ENCODE measurements at places on chromosomes 5 and 9. TPM values are rescaled to one million over a fixed set of nuclear protein-coding genes. Genes with fewer than 3 reads are reported as not detected.

The RNF183 gene
- 8.1 TPM for polyA plus RNA-seq

The CYLC2 gene
- polyA plus RNA-seq: not detected

The GARIN3 gene
- polyA plus RNA-seq: not detected

The PCDHGA7 gene
- 0.49 TPM for polyA plus RNA-seq

The PLAC8L1 gene
- polyA plus RNA-seq: not detected

The IL17B gene
- polyA plus RNA-seq: 4.7 TPM

The MCIDAS gene
- polyA plus RNA-seq: not detected

The TAF11L2 gene
- not detected for polyA plus RNA-seq

The UNC13B gene
- 20.8 TPM for polyA plus RNA-seq

The EIF4E1B gene
- not detected for polyA plus RNA-seq

The STING1 gene
- 29.8 TPM for polyA plus RNA-seq

The KIF24 gene
- 0.58 TPM for polyA plus RNA-seq

The PIP5KL1 gene
- polyA plus RNA-seq: 4.3 TPM

The WDR38 gene
- not detected for polyA plus RNA-seq

The CAMK4 gene
- 0.37 TPM for polyA plus RNA-seq

The SPRY4 gene
- polyA plus RNA-seq: 6.0 TPM

The PTGER4 gene
- polyA plus RNA-seq: 8.5 TPM

- no peak for DNase-seq
Measured at GRCh38 chr9:73782166-73782565, 630.5 kb downstream of the ANXA1 start.

- no peak for DNase-seq
Measured at GRCh38 chr9:124489222-124489621, 18.0 kb downstream of the NR5A1 start.

DNA sequence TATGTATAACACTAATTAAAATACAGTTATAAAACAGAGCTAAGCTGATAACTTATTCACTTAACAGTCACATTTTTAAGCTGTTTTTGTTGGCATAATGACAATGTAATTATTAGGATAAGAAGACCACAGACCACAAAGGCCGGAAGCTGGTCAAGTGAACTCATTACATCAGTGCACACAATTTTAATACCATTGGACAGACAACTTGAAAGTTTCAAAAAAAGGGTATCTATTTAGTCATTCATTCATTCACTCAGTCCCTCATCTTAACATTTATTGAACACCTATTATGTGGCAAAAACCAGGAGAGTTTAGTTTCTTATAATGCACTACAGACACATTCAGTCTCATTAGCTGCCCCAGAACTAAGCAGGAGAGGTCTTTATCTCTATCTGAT is 11.6 kb downstream of the ERP44 start:
- no peak for DNase-seq

DNA sequence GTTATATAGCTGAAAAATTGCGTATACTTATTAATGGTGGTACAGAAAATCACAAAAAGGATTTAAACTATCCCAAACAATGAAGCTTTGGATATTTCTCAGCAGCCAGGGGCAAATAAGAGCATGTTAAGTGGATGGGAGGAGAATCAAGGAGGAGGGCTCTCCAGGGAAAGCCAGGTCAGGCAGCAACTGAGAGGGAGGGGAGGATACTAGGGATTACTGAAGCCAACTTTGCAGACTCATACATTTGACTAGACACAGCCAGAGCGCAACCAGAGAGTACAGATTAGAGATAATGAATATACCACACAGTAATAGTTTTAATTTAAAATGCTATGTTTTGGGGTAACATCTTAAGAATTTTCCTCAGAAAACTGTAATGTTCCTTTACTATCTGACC is 360.2 kb downstream of the HCN1 start:
- DNase-seq: no peak

DNA sequence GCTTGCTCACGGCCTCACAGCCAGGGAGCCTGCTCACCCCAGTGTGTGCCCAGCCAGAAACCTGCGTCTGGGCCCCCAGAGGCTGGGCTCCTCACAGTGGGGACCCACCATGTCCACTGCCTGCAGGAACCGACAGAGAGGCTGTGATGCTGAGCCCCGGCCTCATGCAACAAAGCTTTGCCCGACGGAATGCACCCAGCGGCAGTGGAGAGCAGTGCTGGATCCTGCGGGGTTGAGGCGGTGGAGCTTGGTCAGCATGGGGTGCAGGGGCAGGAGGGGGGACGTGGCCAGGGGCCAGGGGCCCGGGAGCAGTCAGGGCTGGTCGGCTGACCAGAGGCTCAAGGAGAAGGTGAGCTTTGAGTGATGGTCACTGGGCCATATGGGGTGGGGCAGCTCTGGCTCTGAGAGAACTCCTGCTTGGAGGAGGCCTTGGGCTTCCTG is 7.7 kb upstream of the CEP72 start:
- no peak for DNase-seq

- DNase-seq: no peak
Measured at GRCh38 chr5:89899559-89899958, 510.0 kb downstream of the CETN3 start.

- no peak for DNase-seq
Measured at GRCh38 chr5:145244251-145244650, 590.9 kb downstream of the PRELID2 start.

GRCh38 chr5:178199581-178200434 is 4.5 kb upstream of the HNRNPAB start:
- no peak for DNase-seq

GRCh38 chr5:134101686-134102439 is 12.6 kb upstream of the TCF7 start:
- peak; percentile 78 for DNase-seq

DNA sequence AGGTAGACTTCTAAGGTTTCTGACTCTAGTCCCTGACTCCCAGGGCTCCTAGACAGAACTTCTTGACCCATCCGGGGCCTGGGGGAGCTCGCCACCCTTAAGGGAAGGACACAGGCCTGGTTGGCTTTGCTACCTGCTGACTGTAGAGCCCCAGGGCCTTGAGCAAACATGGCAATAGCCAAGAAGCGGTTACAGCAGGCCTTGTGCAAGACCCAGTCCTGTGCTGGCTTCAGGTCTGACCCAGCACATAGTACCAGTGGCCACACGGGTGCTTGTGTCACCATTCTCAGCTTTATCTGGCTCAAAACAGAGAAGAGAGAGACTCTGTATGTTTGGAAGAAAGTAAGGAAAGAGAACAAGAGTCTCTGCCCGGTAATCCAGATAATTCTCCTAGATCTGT is 41.8 kb downstream of the AP3B1 start:
- no peak for DNase-seq

- DNase-seq: peak; percentile 80
Measured at GRCh38 chr9:25716220-25716872, 38.1 kb upstream of the TUSC1 start.

DNA sequence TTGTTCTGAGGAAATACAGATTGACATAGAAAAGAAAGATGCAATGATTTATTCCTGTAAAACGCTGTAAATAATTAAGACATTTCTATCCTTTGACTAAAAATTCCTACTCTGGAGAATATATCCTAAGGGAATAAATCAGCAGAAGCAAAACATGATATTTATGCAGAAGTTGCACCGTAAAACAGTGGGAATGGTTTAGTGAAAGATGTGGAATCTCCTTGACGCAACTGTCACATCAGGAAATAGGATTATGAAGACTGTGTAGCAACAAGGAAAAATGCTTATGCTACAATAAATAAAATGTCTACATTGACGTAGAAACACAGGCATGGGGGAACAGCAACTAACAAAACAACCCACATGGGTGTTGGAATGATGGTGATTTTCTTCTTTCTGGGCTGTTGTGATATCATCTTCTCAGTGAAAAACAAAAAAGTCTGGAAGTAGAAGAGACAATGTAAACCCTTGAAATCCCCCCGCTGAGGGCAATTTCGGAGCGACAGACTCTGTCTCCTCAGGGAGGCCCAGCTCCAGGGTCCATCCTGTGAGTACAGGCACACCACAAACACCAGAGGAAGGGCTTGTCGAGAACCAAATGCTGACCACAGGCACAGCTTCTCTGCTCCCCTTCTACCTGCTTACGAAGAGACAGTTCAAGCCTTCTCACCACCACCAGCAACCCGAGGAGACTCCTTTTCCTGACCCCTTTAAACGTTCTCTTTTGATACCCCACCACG is 25.2 kb downstream of the COL23A1 start:
- DNase-seq: no peak

- peak; percentile 10 for DNase-seq
Measured at GRCh38 chr9:16099732-16100536, 547.1 kb downstream of the CCDC171 start.

DNA sequence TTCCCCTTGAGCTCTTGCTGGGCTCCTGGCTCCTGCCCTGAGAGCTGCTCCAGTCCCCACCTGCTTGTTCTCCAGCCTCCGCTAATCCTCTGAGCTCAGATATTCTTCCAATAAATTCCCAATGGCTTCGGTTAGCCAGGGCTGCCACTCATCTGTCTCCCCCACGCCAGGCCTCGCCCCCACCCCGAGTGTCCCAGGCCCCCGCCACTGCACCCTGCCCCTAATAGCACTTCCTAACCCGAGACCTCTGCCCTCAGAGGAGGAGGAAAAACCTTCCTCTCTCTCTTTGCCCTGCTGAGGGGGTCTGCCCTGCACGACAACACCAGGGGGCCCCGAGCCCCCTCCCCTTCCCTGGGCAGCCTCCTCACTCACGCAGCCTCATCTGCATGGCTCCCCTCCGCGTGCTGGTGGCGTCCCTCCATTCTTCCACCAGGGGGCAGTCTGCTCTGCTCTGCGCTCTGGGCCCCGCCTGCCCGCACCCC is 5.4 kb upstream of the LCN15 start:
- no peak for DNase-seq

DNA sequence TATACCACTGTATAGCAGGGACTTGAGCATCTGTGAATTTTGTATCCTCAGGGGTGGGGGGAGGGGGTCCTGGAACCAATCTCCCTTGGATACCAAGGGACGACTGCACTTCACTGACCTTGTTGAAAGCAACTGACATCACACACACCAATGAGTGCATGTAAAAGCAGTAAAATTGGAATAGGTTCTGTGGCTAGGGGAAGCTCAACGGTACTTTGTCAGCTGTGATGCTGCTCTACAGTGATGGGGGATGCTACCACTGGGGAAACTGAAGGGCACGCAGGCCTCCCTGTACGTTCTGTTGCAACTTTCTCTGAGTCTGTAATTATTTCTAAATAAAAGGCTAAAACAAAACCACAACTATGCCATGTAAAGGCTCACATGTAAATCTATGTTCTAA is 47.0 kb upstream of the RETREG1 start:
- no peak for DNase-seq

GRCh38 chr9:95509851-95510708 is 6.7 kb downstream of the PTCH1 start:
- DNase-seq: peak; percentile 84

DNA sequence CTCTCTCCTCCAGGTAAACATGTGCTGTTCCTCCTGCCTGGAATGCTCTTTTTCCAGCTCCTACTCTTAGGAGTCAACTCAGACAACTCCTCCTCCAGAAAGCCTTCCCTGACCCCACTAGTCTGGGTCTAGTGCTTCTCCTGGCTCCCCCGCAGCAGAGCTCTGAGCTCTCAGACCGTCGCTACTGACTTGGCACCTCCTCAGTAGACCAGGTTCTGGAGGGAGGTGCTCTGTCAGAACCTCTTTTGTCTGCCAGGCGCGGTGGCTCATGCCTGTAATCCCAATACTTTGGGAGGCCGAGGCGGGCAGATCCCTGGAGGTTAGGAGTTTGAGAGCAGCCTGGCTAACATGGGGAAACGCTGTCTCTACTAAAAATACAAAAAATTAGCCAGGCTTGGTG is 3.4 kb downstream of the LRRC8A start:
- DNase-seq: no peak

DNA sequence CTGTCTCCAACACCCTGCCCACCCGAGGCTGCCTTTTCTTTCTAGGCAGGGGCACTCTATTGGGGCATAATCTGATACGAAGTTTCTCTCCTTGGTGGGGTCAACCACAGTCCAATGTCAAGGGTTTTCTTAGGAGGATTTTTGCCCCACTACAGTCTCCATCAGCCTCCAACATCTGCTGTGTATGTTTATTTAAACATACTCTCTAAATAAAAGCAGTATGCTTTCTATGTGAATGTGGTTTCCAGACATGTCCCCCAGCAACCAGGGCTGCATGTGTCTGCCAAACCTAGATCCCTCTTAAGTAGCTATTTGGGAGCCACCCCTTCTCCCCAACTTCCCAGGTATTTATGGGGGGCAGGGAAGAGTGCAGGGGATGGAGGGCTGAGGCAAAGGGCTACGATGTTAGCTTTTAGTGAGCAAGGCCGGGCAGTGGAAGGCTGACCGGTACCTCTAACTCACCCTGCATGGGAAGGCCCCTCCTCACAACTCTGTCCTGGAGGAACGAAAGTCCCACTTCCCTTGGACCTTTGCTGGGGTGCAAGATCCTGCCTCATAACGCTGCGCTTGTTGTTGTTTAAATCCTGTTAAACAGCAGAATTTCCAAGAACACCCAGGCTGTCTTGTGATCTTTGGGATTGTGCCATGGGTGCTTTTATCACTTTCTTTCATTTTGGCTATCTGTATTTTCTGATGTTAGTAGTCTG is 75.4 kb downstream of the NREP start:
- no peak for DNase-seq

DNA sequence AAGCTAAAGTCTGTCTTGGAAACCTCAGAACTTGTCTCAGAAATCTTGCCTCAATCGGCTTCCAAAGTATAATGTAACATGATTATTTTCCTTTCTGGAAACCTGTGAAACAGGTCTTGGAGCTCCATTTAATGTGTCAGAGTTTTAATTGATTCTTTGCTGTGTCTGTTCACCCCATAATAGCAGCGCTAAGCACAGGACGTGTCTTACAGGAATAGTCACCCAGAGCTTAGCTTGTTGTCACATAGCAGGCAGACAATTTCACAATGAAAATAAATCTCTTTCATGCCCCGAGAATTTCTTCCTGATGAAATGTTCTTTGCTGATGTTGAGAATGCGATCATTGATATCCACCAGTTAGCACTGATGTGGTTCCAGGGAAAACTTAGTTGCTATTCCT is 40.2 kb upstream of the PTPN3 start:
- no peak for DNase-seq

DNA sequence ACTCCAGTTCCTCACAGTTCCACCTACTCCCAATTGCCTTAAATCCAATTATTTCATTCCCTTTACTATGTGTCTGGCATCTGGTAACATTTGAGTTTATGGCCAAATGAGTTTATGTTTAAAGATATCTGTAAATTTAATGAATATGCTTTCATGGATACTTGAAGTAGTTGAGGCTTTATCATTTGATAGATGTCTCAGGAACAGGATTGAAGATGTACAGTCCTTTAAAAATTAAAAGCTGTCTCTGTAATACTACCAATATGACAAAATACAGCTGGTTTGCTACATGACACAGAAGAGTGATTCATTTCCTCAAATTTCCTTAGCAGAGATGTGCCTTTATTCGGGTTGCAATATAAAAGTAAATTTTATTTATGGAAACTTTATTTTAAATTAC is 2326.0 kb upstream of the ACO1 start:
- DNase-seq: no peak

- DNase-seq: no peak
Measured at GRCh38 chr5:78505860-78506259, 142.7 kb downstream of the LHFPL2 start.
